ENCODE measurements at places on chromosomes 1 and 21.
A peak's percentile ranks its signal among the peaks of the same experiment; 100 is the strongest.

DNA sequence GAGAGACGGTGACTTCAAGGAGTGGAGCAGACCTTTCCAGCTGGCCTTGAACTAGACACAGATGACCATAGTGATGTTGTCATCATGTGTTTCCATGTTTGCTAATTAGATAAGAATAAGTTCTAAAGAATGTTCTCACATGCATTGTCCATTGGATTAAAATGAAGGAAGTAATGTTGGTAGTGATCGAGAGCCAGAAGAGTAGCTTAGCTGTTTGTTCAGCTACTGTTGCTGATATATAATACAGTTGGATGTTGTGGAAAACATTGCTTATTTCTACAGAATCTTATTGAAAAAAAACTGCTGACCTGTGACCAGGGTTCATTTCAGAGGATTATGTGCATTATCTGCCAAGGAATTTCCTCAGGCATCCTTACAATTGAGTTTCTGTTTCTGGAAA is 249.1 kb upstream of the POGK start:
- no peak for DNase-seq

DNA sequence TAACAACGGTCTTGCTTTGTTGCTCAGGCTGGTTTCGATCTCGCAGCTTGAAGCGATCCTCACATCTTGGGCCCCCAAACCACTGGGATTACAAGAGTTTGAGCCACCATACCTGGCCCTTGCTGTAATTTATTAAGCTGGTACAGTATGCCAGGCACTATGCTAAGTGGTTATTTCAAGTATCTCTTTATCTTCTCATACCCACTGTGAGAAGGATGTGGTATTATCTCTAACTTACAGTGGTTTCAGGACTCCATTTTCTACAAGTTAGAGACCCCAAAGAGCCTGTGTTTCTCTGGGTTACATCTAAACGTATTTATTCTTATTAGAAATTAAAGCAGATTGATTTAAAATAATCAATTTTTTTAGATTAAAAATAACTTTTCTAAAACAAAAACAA is 8.1 kb upstream of the ST3GAL3 start:
- DNase-seq, result no peak

GRCh38 chr1:40258445-40258769 is 371 bp downstream of the ZMPSTE24 start:
- DNase-seq, result no peak

DNA sequence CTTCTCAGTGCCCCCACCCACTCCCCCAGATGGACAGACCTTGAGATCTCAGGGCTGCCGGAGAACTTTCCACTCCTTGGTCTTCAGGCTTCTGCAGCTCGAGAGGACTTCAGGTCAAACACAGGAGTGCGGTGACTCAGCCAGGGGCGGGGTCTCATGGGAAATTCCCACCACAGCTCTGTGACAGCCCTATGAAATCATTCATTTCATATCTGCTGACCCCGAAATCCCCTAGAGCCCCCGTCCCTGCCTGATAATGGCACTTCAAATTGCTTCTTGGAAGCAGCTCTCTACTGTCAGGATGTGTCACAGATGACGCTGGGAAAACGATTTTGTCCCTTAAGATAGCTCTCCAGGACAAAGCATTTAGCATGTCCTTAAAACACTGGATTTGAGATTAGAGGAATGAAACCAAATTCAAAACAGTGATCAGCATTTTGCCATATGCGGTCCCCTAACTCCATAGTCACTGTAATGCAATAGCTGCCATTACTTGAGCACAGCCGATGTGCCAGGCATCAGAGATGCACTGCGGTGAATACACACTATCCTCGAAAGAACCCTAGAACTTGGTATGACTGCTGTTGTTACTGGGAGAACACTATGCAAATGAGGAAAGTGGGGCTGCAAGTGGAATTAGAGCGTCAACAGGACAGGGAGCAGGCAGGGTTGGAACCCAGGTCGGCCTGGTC is at the start of gene TNFRSF9:
TNFRSF9 (minus strand) TSS at position 95 of the 692 bp plus-strand sequence. CDS start 845 bp downstream, outside the sequence.
- no peak for DNase-seq

GRCh38 chr1:197312163-197312562 is 44.1 kb downstream of the CRB1 start:
- DNase-seq, result no peak

- no peak for DNase-seq
These were observed 39.8 kb downstream of the LHX4 start for GRCh38 chr1:180269645-180270529.

DNA sequence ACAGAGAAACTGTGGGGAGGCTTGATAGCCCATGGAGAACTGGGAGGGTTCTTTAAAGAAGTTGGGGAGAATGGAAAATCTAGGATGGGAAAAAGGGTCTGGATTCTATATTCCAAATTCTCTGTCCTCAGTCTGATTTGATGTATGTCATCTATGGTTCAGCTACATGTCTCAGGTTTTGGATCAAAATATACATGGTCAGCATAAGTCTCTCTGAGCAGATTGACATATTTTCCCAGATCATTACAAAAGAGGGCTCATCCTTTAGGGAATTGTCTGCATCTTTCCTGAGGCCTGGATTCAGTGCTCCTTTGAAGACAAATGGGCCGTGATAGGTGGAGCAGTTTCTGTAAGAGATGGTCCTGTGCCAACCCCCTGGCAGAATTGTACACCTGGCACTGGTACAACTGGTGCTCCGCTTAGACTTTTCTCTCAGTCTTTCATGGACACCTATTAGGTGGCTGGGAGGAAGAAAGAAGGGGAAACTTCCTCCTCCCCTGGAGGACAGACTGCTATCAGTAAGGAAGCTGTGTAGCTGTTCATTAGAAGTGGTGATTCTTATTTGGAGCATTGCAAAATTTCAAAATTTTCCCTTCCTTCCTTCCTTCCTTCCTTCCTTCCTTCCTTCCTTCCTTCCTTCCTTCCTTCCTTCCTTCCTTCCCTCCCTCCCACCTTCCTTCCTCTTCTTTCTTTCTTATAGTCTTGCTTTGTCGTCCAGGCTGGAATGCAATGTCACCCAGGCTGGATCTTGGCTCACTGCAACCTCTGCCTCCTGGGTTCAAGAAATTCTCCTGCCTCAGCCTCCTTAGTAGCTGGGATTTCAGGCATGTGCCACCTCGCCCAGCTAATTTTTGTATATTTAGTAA is 26.1 kb upstream of the RGL1 start:
- DNase-seq, result no peak

DNA sequence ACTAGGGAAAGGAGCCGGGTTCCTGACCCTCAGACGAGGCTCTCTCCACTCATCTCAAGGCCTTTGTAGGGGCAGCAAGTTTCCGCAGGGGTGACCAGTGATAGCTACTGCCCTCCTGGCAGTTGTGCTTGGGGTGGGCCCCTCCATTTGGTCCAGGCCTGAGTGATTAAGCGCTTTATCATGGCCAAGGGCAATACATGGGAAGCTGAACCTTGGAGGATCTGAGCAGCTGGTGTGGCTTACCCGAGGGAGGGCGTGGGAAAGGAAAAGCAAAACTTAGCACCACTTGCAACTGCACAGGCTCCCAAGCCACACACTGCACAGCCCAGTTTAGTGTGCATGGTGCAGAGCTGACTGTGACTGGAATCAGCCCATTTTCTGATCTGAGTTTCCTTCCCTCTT is 47.8 kb downstream of the GADD45A start:
- no peak for DNase-seq

DNA sequence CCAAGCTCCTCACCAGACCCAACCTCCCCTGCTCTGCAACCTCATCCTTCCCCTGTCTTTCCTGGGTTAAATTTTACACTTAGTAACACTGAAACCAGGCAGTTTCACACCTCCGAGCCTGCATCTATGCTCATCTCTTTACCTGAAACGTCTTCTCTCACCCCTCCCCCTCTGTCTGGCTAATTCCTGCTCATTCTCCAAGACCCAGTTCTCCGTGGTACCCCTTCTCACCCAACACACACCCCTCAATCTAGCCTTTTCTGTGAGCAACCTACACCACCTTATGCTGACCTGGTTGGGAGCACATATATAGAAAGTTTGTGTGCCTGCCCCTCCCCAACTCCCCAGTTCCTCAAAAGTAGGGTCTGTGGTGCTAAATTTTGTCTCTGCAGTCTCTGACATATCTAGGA is 3.7 kb upstream of the KIAA1614 start:
- no peak for DNase-seq

DNA sequence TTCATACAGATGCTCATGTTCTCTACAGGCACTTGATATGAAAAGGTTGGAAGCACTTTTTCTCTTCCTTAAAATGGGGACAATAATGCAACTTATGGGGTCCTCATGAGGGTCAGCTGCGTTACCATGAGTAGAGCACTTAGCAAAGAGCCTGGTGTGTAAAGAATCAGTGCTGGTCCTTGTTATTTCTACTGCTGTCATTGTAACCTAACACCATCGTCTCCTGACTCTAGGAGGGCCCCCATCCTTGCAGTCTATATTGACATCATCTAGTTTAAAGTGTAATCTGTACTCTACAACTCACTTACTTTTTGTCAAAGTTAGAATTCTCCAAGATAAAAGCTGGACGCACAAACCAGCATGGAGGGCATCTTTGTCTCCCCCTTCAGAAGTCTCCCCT is 2.4 kb downstream of the CAPN9 start:
- DNase-seq, result no peak

DNA sequence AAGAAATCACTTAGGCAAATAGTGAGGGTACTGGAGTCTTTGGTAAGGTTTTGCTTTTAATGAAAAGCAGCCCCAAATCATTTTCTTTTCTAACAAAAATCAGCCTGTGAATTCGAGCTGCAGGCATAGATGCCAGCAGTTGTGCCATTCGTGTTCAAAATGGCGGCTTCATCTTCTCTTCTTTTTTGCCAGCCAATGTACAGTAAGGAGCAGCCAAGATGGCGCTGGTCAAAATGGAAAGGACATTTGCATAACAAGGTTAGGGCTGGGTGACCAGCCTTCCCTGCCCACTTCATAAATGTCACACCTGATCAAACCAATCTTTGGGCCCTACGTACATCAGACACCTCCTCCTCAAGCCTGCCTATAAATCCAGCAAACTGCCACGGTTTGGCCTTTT is 100.2 kb upstream of the RGS1 start:
- no peak for DNase-seq

DNA sequence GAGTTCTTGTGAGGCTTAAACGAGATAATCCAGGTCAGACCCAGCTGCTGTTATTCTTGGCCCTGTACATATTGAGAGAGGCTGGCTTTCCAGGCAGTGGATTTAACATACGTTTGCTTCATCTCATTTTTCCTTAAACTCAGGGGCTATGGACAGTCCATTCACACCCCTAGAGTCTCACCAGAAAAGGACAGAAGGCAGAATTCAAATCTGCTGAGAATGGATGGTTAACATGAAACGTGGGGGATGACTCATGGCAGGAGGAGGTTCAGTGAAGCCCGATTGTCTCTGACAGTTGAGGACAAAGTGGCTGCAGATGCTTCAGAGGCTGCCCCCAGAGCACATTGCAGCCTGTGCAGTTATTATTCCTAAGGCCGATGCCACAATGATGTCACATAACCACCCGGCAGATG is 39.5 kb downstream of the TGFB2 start:
- DNase-seq, result no peak

DNA sequence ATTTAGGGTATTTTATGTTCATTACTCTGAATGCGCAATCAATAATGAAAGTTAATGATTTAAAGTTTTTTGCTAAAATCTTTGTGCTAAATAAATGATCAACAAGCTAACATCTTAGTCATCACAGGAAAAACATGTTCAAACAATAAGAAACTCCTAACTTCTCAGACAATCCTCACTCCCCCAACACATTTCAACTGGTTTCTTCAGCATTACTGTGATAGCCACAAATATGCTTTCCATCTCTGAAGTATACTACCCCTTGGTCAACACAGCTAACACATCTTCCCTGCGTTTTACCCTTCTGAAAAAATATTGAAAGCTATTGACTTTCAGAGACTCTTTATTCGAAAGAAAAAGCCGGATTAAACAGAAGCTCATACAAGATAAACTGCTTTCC is 85.8 kb downstream of the ZNF644 start:
- no peak for DNase-seq

DNA sequence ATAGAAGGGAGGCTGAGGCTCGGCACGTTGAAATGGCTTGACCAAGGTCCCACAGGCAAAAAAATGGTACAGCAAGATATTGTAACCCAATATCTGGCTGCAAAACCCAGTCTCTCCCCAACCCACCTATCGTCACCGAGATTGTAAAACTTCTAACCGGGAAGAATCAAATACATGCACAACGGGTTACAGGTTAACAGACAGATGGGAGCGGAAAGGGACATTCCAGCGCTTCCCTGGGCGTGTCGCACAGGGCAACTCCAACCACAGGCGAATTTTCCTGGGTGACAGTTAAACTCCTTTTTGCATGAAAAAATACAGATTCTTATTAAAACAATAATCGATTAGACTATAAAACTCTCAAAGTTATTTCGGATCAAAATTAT is 31.8 kb upstream of the JUN start:
- DNase-seq, result peak; percentile 53

GRCh38 chr1:153553096-153553495 is 4.0 kb upstream of the S100A3 start:
- no peak for DNase-seq

DNA sequence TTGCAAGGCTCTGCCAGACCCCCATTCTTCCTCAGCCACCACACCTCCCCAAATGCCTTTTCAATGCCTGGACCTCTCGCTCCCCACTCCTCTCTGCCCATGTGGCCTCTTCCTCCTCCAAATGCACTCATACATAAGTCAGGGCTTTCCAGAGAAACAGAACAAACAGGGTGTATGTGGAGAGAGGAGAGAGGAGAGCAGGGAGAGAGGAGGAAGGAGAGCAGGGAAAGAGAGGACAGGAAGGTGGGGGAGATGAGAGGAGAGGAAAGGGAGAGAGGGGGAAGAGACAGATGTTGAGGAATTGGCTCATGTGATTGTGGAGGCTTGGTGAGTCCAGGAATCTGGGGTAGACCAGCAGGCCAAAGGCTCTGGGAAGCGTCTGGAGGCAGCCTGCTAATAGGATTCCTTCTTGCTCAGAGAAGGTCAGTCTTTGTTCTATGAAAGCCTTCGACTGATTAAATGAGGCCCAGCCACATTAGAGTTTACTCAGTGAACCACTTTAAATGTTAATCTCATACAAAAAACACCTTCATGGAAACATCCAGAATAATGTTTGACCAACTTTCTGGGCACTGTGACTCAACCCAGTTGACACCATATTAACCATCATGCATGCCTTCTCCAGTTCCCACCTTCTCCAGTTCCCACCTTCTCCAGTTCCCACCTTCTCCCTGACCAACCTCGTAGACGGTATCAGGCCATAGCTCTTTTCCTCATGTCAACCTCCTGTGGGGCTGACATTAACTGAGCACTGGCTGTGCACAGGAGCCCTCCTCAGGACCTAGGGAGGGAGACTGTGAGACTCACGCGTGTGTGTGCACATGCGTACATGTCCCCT is 11.3 kb upstream of the LGR6 start:
- no peak for DNase-seq

Measured in epithelial cell of proximal tubule (primary cell).